ENCODE measurements at places on chromosomes 2 and 18.

GRCh38 chr18:13374468-13375301, 156.1 kb downstream of the LDLRAD4 start:
- no peak for DNase-seq

DNA sequence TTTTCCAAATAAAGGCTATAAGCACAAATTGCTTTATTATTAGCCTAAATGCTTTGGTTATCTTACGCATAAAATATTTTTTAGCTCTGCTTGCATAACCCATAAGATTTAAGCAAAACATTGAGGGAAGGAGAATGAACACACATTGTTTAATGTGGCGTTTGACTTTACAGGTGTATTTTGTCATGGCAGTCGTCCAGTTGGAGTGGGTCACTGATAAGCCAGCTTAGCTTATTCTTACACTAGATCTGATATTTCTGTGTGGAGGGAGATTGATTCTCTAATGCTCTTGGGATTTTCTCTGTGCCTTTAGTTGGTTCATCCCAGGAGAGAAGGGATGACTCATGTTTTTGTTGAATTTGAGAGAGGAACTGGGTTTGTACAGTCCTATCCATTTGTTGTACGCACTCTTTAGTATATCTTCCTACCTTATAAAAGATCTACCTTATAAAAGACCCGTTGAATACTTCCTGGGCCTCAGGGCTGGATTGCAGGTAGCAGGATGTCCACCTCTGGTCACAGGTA, 47.5 kb upstream of the ACYP2 start:
- no peak for DNase-seq

DNA sequence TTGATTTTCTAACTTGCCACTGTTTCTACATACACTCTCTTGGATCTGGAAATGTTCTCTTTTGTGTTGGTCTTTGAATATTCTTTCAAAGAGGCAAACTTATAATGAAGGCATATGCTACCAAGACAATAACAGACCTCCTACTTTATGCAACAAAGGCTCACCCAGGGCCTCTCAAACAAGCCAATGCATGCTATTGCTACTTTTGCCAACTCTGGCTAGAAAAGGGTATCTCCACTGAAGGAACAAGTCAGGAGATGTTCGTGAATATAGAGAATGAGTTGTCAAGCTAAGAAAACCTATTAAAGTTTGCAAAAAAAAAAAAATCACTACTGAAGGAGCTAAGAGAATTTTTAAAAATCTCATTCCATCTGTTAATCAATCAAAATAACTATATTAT, 15.9 kb upstream of the DSG2 start:
- no peak for DNase-seq

- no peak for DNase-seq
Measured at GRCh38 chr2:54864727-54865126, 141.3 kb downstream of the EML6 start.
